ENCODE measurements at places on chromosomes 7 and 10.

DNA sequence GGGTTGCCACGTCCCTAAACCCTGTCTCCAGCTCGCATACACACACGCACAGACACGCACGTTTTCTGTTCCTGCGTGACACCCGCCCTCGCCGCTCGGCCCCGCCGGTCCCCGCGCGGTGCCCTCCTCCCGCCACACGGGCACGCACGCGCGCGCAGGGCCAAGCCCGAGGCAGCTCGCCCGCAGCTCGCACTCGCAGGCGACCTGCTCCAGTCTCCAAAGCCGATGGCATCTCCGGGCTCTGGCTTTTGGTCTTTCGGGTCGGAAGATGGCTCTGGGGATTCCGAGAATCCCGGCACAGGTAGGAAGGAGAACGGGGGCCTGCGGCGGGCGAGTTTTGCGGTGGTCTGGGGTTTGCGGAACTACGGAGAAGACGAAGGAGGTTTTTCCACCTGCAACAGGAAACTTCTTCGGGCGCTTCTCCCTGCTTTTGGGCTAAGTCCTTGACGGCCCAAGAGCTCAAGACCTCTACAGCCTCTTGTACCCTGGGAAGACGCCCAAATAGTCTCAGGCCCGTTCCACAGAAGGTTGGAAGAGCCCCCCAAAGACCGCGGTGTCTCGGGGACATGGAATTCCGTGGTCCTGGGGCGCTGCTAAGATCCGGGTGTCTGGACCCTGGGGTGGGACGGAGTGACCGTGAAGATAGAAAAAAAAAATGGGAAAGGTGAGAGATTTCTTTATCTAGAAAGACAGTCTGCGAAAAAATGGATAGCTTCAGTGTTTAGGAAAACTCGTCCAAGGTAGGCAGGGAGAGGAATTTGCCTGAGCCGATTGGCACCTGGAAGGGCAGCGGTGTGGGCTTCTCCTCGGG is at the start of gene GAD2:
TSS of gene GAD2 (plus strand) at position 190 of the 811 bp plus-strand sequence. CDS start at position 226, 36 bp downstream.
- no peak for DNase-seq

GRCh38 chr7:67463983-67464382 is 467.4 kb downstream of the TYW1 start:
- DNase-seq, result no peak

DNA sequence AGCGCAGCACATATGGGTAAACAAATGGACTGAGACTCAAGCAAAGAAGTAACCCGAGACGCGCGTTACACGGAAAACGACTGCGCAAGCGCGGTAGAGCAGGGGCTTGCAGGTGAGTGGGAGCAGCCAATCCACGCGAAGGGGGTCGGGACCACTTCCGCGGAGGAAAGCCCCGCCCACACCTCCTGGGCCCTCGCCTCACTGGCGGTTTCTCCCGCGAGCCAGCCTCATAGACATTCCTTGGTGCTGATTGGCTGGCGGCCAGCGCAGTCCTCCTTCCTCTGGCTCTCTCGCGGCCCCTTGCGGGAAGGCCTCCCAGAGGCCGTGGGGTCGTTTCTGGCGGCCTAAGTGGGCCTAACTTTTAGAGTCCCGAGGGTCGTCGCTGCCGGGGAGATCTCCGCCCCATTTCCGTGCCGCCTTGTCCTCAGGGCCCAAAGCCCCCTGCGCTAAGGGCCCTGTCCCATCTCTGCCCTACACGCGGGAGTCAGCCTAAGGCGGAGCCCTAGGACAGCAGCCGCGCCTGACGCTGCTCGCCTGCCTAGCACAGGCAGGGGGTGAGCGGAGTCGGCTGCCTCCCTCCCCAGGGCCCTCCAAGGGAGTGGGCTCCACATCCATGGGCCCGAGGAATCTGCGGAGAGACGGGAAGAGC is 9.1 kb upstream of the FXYD4 start:
- DNase-seq, result peak; percentile 95

DNA sequence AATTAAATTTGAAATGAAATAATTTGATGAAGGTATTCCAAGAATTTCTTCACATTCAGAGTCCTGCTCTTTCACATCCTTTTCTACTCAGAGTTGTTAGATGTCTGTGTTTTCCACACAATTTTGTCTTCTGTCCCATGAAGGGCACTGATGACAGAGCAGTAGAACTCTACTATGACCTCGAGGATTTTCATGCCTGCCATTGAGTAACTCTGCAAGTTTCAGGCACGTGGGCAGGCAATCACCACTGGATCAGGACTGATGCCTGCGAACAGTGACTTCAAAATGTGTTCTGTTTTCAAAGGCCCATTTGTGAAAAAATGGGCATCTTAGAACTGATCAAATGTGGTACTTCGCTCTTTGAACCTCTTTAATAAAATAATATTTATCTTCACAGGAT is 91.1 kb downstream of the CDK6 start:
- no peak for DNase-seq

DNA sequence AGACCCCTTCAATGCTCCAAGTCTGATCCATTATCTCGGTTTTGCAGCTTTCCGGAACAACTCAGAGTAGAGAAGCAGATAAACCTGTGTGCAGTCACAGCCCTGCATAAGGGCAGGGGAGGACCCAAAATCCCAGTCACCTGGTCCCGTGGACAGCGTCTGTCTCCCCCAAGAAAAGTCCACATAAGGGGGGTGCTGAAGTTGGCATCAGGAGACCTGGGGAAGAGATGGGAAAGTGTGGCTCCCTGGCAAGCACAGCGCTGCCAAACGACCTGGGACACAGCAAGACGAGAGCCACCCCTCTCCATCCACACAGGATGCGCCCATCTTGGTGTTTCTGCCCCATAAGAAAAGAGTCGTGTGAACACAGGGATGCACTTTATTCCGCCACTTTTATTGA is 27.9 kb downstream of the ASB13 start:
- no peak for DNase-seq

GRCh38 chr7:82714883-82715282 is 271.3 kb upstream of the CACNA2D1 start:
- DNase-seq, result no peak

DNA sequence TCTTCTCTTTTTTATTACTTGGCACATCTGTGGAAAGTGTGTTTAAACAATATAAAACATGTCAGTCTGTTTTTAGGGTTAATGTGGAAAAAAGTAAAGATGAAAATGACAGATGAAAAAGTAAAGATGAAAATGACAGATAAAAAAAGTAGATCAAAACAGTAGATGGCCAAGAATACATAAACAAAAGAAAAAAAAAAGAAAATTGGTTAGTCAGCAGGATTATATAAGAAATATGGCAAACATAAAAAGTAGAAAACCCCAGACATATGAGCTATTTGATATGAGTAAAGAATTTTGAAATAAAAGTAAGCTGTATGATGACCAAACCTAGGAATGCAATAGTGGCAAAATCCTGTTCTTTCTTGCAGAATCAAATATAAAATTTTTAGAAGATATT is 365.7 kb upstream of the AKR1E2 start:
- DNase-seq, result no peak

- no peak for DNase-seq
These were observed 22.5 kb upstream of the VIPR2 start for GRCh38 chr7:159167139-159167538.

- DNase-seq, result no peak
These were observed 10.4 kb upstream of the NT5C2 start for GRCh38 chr10:103203466-103203865.

DNA sequence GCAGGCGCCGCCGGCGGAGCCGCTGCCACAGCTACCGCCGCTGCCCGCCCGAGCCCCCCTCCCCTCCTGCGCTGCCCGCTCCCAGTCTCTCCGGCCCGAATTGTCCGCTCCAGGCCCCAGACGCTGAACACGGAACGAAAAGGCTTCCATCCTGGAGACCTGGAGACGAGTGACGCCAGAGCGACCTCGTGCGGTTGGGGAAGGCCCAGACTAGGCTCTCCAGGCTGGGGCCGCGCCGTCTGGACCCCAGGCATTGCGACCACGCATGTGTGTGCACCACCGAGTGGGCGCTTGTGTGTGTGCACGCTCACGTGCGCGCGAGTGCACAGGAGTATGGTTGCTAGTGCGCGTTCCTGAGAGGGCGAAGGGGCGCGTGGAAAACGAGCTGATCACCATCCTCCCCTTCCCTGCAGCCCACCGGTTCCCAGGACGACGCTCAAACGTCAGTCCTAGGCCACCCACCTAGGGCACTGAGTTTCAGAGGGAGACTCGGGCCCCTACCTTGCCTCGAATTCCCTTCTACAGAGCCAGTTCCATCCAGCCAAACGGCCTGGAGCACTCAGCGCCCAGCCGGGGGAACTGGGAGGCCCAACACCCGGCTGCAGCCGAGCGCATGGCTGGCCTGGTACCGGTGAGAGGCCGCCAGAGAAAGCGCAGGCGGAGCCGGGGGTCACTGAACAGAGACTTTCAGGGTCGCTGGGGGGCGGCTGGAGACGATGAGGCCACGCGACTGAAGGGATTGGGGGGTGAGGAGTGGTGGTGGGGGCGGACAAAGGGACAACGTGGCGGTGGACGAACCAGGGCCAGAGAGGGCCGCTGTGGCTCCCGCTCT is 11.6 kb downstream of the LBX1 start:
- no peak for DNase-seq

DNA sequence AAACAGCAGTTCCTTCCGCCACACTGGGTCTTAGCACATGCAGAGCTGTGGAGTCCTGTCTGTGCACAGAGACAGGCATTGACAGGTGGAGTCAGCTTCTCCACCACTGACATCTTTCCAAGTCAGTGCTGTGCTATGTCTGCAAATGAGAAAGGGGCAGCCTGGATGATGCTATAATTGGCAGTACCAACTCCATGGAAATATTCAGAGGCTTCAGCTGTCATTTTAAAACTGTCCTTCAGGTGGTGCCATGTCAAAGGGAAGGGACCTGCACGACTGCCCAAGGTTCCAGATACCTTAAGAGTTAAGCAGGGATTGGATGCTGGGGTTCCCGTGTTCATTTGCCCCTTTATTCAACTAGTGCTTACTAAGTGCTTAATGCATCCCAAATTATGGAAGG is 258.0 kb upstream of the PRKCQ start:
- no peak for DNase-seq

DNA sequence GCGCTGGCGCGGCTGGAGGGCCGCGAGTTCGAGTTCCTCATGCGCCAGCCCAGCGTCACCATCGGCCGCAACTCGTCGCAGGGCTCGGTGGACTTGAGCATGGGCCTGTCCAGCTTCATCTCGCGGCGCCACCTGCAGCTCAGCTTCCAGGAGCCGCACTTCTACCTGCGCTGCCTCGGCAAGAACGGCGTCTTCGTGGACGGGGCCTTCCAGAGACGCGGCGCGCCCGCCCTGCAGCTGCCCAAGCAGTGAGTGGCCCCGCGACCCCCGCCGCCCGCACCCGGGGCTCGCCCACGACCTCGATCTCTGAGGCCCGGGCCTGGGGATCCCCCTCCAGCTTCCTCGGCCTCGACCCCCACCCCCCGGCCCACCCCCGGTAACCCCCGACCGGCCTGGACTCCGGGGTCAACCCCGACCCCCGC is 537 bp downstream of the FOXK1 start:
- no peak for DNase-seq

DNA sequence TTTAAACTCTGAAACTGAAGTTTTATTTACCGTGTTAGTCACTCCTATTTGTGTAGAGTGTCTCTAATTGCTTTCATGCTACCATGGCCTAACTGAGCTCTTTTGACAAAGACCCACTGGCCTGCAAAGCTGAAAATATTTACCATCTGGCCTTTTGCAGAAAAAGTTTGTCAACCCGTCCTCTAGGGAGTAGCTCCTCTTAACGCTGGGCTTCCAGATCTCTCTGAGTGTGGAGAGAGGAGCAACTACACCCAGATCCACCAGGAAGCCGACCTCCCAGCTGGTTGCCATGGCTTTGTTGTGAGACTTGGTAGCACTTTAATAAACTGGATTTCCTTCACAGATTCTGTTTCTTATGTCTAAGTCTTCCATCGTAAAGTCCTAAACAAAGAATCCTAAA is 4.2 kb upstream of the C10orf71 start:
- DNase-seq, result no peak

- no peak for DNase-seq
These were observed 45.0 kb downstream of the MRC1 start for GRCh38 chr10:17854044-17854652.

- no peak for DNase-seq
These were observed 239.6 kb downstream of the DNAJB6 start for GRCh38 chr7:157576415-157576814.

DNA sequence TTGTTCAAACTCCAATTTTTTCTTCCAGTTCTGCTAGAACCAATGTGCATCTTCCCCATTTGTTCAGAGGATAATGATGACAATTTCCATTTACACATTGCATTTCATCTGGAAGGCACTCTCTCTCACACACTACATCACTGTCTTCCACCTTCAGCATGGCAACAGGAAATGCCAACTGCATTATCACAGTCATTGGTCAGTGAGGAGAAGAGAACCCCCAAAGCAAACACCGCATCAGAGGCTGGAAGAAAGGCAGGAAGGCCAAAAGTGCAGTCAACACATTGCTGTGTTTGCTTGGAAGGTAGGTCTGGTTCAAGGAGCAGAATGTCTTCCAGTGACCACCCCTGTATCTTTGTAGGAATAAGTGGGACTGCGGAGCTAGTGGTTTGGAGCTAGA is 192.2 kb upstream of the RHOBTB1 start:
- no peak for DNase-seq

GRCh38 chr7:157320608-157320980 is 16.2 kb upstream of the DNAJB6 start:
- no peak for DNase-seq

DNA sequence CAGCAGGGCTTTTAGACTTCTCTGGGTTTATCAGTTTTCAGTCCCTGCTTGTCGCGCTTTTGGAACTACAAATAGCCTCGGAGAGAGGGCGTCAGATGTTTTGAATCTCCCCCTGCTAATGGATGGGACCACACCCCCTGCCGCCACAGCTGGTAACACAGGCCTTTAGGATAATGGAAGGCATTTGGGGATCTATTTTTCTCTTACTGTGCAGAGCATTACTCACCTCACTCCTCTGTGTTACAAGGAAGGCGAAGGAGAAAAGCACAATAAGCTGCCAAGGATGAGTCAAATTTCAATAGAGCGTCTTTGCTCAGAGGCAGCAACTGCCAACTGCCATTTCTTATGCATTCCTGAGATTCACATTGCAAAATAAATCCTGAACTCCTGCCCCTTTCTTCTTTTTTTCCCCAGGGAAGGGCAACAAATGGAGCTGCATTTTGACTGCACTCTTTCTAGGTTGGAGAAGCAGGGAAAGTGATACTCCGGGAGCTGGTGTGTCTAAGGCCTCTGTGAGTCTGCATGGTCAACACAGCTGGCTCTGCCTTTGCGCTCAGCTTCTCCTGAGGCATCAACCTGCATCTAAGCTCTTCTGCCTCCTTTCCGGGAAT is 31.5 kb upstream of the SMNDC1 start:
- no peak for DNase-seq

GRCh38 chr7:31309407-31309806 is 31.1 kb downstream of the NEUROD6 start:
- no peak for DNase-seq

- no peak for DNase-seq
These were observed 101.8 kb upstream of the MKLN1 start for GRCh38 chr7:131225619-131226513.

DNA sequence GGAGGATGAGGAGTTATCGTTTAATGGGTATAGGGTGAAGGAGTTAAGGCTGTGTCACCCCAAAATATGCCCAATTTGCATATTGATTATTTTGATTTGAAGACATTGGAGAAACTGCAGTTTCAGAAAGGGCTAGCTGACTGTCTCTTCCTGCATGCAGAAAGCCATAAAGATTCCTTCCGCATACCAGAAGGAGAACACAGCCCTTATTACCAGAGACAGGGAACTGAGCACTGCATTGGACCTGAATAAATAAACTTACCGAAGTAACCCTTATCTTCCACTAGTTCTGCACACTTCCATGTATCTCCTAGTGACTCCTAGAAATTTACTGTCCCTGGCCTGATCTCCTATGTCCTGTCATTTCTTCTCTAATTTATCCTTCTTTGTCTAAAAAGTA is 821.9 kb upstream of the AUTS2 start:
- no peak for DNase-seq
